ENCODE measurements at places on chromosomes 1 and 21. TPM values are rescaled to one million over a fixed set of nuclear protein-coding genes. Genes with fewer than 3 reads are reported as not detected.

DNA sequence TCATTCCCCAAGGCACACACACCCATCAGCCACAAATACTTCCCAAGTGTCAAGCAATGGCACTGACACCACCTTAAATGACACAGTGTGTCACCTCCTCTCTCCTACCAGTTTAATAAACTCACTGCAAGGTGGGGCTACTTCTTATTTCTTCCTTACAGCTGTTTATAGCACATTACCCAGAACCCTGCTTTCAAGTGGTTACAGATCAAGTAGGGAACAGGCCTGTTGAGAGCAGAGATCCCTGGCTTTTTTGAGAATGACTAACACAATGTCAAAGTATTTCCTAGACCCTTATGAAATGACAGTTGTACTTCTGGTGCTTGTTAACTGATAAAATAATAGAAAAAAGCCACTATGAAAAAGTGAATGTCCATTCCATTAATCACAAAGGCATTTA lies 19.8 kb downstream of the ZBTB17 start:
- no peaks in the 10 kb centered on the region for H3K36me3 ChIP-seq
- no peaks in the 10 kb centered on the region for H3K27me3 ChIP-seq
- no peak overlapping the region for H3K4me3 ChIP-seq
- peak overlapping the region; percentile 63 for H3K27ac ChIP-seq
- DNase-seq = no peak
- H3K4me1 ChIP-seq = peaks cover 65% of the 10 kb centered on the region

GRCh38 chr1:178092878-178093493 lies 918 bp upstream of the RASAL2 start:
- peaks cover 54% of the 10 kb centered on the region for H3K4me1 ChIP-seq
- H3K36me3 ChIP-seq = peaks cover 2% of the 10 kb centered on the region
- DNase-seq = no peak
- peak overlapping the region; percentile 93 for H3K27ac ChIP-seq
- H3K27me3 ChIP-seq = no peaks in the 10 kb centered on the region
- H3K4me3 ChIP-seq = peak overlapping the region; percentile 88

- no peaks in the 10 kb centered on the region for H3K4me1 ChIP-seq
- no peak overlapping the region for H3K4me3 ChIP-seq
- H3K27me3 ChIP-seq = peaks cover 17% of the 10 kb centered on the region
- peaks cover under 1% of the 10 kb centered on the region for H3K36me3 ChIP-seq
- DNase-seq = no peak
These were observed 13.8 kb upstream of the EDEM3 start for GRCh38 chr1:184768467-184768866.

DNA sequence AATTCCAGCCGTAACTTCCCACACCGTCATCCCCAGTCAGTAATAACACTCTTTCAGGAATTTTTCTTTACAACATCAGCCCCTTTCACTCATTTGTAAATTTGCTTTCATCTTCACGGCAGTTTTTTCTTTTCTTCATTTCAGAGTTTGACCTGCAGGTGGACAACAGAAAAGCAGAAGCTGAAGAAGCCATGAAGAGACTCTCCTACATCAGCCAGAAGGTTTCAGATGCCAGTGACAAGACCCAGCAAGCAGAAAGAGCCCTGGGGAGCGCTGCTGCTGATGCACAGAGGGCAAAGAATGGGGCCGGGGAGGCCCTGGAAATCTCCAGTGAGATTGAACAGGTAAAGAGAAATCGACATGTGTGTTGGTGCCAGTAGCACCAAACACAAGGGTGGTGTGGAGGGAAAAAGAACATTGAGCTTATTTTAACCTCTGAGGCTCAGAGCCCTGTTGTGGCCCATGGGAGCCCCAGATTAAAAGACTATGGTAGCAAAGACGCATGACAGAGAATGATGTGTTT lies 53.2 kb downstream of the LAMC2 start:
- no peak overlapping the region for H3K4me3 ChIP-seq
- H3K27ac ChIP-seq = no peak overlapping the region
- H3K4me1 ChIP-seq = peaks cover 59% of the 10 kb centered on the region
- H3K36me3 ChIP-seq = peaks cover 3% of the 10 kb centered on the region
- H3K27me3 ChIP-seq = no peaks in the 10 kb centered on the region
- no peak for DNase-seq

DNA sequence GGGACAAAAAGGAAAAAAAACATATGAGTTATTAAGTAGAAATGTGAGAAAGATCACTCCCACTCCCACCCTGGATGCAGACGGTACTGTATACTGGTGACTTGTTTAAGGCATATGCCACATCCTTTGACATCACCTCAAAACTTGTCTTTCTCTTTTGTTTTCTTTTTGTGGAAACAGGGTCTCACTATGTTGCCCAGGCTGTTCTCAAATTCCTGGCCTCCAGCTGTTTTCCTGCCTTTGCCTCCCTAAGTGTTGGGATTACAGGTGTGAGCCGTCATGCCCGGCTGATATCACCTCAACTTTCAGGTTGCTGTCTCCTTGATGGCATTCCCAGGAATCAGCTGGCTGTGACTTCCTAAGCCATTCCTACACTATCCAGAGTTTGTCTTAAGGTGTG lies 18.4 kb upstream of the KHDRBS1 start:
- peaks cover 6% of the 10 kb centered on the region for H3K4me1 ChIP-seq
- no peaks in the 10 kb centered on the region for H3K27me3 ChIP-seq
- no peaks in the 10 kb centered on the region for H3K36me3 ChIP-seq
- H3K4me3 ChIP-seq = no peak overlapping the region

DNA sequence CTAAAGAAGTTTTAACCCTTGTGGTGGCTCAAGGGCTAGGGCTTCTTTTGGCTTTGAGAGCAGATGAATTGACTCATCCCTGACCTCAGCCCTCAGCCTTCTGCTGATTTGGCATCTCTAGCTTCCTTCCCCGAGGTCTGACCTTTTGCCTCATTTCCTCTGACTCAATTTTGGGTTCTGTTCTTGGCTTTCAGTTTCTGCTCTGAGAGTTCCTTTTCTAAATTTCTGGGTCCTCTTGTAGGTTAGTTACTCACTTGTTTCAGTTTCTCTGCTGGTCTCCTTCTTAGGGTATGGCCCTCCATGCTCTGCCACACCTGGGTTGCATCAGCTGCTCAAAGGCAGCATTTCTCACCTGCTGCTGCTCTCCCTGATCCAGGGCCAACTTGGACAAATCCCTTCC lies 19.4 kb downstream of the PDE4B start:
- H3K27me3 ChIP-seq = peaks cover 10% of the 10 kb centered on the region
- no peak overlapping the region for H3K4me3 ChIP-seq
- no peak for DNase-seq
- H3K4me1 ChIP-seq = peaks cover 4% of the 10 kb centered on the region

HSPB7 gene
- total RNA-seq = 160 TPM

DNA sequence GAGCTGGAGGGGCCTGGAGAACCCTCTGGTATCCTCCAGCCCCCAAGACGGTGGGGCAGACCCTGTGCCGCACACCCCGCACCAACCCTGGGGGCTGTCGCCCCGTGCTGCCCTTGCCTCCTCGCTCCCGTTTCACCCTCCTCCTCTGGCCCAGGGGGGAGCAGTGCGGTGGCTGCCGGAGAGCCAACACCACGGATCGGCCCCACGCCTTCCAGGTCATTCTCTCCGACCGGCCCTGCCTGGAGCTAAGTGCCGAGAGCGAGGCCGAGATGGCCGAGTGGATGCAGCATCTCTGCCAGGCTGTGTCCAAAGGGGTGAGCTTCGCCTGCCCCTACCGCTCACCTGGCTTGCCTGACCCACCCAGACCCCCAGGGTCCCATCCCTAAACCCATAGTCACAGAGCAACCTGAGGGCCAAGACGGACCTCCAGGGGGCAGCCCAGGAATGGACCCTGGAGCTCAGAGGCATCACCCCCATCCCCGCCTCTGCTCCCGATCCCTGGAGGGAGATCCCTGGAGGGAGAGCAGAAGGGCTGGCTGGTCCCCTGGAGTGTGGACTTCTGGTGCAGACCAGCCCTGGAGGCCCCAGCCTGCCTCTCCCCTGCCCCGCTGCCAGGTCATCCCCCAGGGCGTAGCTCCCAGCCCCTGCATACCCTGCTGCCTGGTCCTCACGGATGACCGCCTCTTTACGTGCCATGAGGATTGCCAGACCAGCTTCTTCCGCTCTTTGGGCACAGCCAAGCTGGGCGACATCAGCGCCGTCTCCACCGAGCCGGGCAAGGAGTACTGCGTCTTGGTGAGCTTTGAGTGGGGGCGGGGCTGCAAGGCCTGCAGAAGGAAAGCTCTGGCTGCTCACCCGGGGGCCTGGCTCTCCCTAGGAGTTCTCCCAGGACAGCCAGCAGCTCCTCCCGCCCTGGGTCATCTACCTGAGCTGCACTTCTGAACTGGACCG lies 4.0 kb upstream of the SLC25A34 start:
- no peak overlapping the region for H3K27ac ChIP-seq
- DNase-seq = no peak
- H3K4me3 ChIP-seq = no peak overlapping the region
- H3K4me1 ChIP-seq = no peaks in the 10 kb centered on the region

GRCh38 chr21:17467392-17467791 lies 45.5 kb upstream of the CXADR start:
- DNase-seq = no peak
- H3K4me3 ChIP-seq = peak overlapping the region; percentile 21
- H3K4me1 ChIP-seq = peaks cover 11% of the 10 kb centered on the region
- H3K36me3 ChIP-seq = no peaks in the 10 kb centered on the region
- H3K27ac ChIP-seq = no peak overlapping the region

DNA sequence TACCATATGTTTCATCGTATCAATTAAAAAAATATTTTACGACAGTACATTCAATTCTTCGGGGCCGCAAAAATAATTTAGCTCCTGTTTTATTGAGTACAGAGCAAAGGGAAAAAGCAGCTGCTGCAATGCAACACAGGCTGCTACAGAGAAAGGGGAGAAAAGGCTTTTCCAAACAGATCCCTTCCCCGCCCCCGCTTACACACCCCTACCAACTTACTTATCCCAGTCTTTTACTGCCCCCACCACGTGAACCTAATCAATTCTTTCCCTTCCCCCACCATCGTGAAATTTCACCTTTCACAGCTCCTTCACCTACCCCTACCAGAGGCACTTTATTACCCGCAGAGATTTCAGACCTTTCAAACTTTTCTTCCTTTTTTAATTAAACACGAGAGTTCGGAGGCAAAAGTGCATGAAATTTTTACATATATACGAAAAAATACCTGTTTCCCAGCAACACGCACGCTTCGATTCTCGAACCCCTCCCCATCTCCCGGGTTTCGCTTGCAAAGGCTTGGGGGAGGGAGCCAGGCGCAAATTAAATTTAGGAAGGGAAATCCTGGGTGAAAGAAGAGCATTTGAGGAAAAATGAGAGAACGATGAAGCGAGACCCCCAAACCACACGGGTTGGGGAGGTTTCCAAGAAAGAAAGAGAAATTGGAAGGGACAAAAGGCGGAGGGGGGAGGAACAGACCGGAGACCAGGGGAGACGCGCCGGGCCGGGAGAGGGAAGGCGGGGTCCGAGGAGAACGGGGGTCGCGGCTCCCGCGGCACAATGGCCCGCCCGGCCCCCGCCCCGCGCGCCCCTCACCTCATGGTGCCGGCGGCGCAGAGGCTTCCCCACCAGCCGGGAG lies 823 bp downstream of the ENAH start:
- H3K27ac ChIP-seq = peak overlapping the region; percentile 92
- no peaks in the 10 kb centered on the region for H3K27me3 ChIP-seq

DNA sequence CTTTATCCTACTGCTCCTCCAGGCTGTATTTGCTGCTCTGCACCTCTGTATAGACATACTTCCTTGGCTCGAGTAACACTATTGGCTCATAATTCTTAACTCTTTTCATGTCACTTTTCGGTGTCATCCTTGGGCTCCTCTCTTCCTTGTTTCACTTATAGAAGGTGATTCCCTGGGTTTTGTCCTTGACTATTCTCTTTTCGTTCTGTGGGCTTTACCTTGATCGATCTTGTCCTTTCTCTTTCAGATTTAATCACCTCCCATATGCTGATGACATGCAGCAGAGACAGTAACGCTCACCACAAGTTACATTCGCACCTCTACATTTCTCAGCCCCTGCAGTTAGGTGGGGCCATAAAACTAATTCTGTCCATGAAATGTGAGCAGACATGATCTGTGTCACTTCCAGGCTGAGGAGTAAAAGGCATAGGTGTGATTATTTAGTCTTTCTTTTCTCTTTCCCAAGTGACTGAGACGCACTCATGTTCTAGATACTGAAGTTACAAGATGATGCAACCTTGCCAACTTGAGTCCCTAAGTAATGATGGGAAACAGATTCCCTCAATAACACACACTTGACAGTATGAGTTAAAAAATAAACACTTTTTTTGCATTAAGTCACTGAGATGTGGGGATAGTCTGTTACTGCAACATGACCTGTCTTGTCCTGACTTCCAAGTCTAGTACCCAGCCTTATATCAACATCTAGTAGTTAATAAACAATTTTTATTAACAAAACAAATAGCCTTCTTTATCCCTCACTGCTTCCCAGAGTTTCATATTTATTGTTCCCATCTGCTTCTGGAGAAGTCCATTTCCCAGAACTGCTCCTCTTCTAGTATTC lies 49.9 kb upstream of the HAO2 start:
- peaks cover 16% of the 10 kb centered on the region for H3K4me1 ChIP-seq
- no peaks in the 10 kb centered on the region for H3K27me3 ChIP-seq
- no peaks in the 10 kb centered on the region for H3K36me3 ChIP-seq

OR2T29 gene
- not detected for total RNA-seq

- H3K4me3 ChIP-seq = no peak overlapping the region
- DNase-seq = no peak
- no peaks in the 10 kb centered on the region for H3K36me3 ChIP-seq
- no peak overlapping the region for H3K27ac ChIP-seq
- peaks cover 32% of the 10 kb centered on the region for H3K4me1 ChIP-seq
- H3K27me3 ChIP-seq = no peaks in the 10 kb centered on the region
These were observed 559 bp downstream of the VCAM1 start for GRCh38 chr1:100720101-100720500.

DNA sequence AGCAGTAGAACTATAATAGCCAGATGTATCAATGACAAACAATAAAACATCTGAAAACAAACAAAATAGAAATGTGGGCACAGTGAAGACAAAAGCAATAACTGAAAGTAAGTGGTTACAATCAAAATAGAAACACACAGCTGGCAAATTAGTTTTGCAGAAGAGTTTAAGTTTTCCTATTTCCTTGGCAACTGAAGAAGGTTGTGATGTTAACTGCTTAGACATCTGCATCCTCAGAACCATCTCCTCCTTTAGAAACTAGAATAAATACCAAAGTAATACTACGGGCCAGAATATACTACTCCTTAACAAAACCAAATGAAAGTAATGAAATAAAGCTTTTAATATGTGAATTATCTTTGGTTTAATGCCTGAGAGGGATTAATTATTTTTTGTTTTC lies 605.5 kb downstream of the LTN1 start:
- peaks cover 5% of the 10 kb centered on the region for H3K4me1 ChIP-seq
- H3K4me3 ChIP-seq = no peak overlapping the region
- H3K36me3 ChIP-seq = no peaks in the 10 kb centered on the region
- no peak overlapping the region for H3K27ac ChIP-seq
- DNase-seq = no peak
